ENCODE measurements at places on chromosomes 6 and 20.

DNA sequence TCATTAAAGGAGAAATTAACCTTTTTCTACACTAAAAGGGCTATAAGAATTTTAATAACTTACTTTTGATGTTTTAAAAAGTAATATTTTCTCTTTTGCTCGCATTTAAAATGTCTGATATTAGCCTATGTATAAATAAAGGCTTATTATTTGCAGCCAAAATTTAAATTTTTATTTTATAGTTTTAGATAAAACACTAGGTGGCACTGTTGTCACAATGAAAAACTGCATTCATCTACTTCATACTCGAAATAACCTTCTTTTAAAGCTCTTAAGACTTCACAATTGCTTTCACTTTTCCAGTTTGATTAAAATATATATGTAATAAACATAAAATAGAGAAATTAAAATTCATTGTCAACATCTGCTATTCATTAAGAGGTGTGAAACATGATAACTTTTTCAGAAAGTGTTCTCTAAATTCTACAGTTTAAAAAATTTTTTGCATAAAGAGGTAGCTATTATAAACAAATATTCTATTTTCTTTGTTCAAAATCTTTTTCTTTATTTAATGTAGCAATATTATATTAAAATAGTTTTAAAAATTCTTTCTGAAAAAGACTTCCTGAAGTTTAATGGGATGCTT is 78.8 kb upstream of the DEFB112 start:
- DNase-seq = no peak

- DNase-seq = no peak
Observed at GRCh38 chr6:170182093-170182780, 108.6 kb downstream of the DLL1 start.

GRCh38 chr6:107894809-107895396 is 63.1 kb downstream of the SEC63 start:
- peak; percentile 15 for DNase-seq

DNA sequence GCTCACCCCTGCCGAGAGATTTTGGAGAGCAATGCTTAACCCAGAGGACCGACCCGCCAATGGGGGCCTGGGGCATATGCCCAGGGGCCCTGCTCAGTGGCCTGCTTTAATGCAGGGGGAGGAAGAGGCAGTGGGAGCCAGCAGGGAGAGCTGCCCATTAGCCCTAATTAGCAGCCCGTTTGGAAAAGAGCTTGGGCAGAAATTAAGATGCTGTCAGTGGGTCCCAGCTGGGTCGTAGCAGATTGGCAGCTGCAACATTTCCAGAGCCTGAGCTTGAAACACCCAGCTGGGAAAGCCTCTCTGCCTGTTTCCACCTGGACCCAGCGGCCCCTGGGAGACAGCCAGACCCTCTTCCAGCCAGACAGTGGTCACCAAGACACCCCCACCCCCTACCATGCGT is 39.5 kb downstream of the CD40 start:
- DNase-seq = no peak

- no peak for DNase-seq
Observed at GRCh38 chr6:19301980-19302379, 535.2 kb upstream of the ID4 start.

GRCh38 chr6:147046141-147046877 is 157.9 kb upstream of the STXBP5 start:
- DNase-seq = no peak

DNA sequence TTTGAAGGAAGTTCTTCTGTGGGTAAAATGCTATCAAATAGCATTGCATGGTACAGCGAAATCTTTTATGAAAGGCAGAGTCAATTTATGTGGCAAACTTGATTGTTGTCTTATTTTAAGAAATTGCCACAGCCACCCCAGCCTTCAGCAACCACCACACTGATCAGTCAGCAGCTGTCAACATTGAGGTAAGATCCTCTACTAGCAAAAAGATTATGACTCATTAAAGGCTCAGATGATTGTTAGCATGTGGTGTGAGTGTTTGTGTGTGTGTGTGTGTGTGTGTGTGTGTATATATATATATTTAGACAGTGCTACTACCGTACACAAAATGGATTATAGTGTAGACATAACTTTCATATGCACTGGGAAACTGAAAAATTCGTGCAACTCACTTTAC is 27.8 kb downstream of the LRRN4 start:
- DNase-seq = no peak

DNA sequence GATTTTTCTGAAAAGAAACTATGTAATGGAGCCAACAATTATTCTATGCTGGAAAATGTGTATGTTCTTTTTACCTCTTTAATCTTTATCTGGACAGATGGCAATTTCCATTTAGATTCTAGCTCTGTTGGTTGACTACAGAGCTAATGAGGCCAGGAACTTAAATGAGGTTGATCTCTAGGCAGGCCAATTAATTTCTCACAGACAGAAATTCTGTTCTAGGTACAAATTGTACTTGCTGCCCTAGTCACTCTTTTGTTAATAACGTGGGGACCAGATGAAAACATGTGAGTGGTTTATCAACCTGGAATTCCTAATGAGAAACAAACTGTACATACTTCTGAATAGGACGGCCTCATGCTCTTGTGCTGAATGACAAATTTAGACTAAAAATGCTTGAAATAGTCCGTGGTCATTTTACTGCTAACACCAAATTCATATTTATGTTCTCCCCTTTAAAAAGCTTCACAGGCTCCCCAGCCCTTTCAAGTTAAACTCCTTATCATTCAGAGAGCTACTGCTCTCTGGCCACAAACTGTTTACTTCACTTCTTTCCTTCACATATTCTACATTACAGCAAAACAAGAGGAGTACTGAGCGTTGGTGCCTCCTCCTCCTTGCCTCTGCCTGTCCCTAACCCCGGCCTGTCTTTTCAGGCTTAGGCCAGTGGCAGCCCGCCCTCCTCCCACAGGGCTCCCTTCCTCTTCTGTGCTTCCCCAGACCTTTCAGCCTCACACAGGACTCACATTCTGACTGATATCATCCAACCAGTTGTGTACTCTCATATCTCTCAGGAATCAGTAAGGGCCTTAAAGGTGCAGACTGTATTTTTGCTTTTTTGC is 41.4 kb downstream of the DTNBP1 start:
- DNase-seq = peak; percentile 5

DNA sequence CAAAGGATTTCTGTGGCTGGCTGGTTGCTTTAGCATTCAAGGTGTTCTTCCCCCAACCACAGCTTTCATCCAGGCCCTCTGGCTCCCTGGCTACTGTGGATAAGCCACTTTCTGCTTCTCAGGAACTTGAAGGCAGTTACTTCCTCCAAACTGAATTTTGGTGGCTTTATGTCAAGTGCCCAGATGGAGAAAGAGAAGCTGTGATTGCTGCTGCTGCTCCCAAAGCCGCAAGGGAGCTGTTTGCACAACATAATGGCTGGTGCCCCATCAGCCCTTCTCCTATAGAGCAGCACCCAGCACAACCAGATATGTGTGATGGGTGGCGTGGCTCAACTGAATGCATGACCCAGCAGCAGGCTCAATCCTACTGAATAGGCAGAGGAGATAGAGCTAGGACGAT is 465.2 kb downstream of the MAFB start:
- DNase-seq = no peak

GRCh38 chr6:29696147-29697125 is 15.5 kb upstream of the ZFP57 start:
- DNase-seq = no peak

GRCh38 chr6:33854572-33855030 is 50.8 kb upstream of the MLN start:
- DNase-seq = no peak

DNA sequence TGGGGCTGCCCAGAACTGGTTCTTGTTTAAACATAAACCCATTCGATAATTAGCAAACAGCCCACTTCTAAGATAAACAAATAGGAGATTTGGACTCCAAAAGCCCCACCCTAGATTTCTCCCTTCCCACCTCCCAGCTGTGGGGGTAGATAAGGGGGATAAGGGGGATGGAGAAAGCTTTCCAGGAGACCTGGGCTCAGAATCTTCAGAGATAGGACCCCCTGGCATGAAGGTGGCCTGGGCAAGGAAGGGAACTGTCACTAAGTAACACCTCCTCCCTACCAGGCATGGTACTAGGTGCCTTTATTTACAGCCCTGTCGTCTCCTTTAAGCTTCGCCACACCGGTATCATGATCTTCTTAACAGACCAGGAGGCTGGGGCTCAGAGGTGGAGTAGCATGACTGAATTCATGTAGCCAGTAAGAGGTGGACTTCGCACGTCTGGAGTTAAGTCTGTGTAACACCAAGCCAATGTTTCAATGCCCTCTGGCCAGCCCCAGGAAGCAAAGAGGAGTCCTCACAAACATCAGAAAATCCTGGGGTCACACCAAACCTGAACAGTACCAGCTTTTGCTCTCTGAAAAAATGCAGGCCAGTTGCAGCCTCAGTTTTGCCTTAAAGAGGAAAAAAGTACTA is 4.6 kb downstream of the SDC4 start:
- no peak for DNase-seq

DNA sequence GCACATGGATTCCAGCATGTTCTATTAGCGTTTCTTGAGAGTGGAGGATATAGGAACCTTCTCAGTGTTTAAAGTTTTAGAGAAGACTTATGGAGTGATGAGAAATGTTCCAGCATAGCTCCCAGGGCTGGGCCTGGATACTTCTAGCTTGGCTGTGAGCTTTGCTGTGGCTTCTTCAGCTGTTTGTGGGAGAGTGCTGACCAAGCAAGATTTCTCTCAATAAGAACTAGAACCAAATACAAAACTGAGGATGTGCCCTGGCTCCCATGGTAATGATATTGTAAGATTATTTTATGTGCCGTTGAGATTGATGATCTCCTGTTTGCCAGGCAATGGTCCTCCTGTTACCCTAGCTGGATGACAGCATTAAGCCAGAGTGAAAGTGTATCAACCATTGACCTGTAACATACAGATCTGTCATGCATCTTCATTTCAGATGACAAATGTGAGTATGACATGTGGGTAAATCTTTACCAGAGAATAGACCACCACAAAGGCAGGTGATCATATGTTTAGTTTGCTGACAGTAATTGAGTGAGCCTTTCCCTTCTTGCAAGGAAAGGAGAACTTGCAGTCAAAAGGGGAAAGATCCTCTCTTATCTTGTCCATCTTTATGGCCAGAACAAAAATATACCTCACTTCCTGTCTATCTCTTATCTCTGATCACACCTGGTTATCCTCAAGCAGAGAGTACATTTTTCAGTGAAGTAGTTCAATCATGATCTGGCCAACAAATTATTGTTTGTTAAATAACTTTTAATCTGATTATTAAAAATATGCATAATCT is 180.1 kb downstream of the SLC24A3 start:
- no peak for DNase-seq

- no peak for DNase-seq
Observed at GRCh38 chr6:77674211-77674610, 21.4 kb downstream of the MEI4 start.

- DNase-seq = no peak
Observed at GRCh38 chr6:21666201-21666691, 72.7 kb downstream of the SOX4 start.

DNA sequence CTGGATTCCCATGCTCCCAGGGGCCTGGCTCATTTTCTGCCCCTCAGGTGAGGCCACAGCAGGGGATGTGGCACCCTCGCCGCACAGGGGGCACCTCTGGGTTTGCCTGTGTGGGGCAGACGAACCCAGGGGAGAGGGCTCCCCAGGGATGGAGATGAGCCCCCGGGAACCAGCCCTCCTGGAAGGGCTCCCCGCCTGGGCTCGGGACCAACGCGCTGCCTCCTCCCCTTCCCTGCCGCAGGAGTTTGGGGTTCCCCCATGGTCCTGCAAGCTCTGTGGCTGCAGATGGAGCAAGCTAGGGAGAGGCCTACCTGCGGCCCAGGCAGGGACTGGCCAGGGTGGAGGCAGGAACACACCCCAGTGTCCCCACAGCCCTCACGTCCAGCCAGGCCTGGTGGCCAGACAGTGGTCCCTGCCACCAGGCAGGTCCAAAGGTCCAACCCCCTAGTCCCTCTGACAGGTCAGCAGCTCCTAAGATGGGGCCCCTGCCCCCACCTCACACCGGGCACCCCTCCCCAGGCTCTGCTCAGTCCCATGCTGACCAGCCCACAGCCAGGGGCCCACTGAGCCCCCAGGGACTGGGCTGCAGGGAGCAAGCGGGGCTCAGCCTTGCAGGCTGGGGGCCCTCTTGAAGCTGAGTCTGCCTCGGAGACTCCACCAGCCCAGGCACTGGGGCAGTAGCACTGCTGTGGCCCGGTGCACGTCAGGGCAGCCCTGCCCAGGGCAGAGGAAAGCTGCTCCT is 13.7 kb downstream of the LAMA5 start:
- DNase-seq = no peak

DNA sequence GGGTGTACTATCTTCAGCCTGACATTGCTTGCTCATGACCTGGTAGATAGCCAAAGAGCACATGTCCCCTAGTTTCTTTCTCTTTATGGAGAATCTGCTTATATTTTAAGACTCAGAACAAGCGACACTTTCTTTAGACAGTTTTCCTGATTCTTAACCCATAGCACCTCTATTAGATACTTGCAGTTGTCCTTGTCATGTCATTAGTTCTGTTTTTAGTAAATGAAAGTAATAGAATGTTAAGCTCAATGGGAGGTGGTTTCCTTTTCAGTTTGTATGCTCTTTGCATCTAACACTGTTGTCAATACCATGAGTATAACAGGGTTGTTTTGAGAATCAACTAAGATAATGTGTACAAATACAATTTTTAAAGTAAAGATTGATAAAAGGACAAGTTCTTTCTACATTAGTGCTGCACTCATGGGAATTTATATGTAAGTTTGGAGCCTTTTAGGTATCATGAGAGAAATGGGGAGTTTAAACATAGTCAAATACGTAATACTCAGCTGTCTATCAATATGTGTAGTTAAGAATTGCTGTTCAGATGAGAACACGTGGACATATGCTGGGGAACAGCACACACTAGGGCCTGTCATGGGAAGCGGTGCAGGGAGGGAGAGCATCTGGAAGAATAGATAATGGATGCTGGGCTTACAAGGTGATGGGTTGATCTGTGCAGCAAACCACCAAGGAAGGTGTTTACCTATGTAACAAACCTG is 124.3 kb downstream of the GRM1 start:
- no peak for DNase-seq

DNA sequence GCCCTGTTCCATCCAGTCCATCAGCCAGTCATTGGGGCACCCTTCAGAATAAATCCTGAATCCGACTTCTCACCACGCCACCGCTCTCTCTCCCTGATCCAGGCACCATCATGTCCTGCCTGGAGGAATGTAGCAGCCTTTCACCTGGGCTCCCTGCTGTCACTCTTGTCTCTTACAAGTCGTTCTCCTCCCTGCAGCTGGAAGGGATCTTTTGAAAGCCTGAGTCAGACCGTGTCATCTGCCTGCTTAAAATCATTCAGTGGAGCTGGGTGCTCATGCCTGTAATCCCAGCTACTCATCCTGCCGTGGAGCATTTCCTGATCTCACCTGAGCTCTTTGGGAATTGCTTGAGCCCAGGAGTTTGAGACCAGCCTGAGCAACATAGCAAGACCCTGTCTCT is 19.2 kb upstream of the KCNG1 start:
- no peak for DNase-seq

DNA sequence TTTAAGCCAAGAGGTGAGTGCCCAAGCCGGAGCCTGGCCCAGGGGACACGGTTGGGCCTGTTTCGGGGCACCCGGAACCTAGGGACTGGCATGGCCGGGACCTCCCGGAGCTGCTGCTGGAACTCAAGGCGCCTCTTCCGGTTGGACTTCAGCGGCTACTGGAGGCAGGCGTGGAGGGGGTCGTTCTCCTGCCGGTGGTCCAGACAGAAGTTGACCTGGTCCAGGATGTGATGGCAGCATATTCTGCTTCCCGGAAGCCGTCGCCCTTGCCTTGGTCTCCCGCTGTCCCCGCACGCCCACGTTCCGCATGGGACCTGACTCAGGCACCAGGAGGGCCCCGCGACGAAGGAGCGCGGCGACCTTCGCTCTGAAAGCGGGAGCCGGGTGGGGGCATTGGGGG is 240.8 kb downstream of the FOXA2 start:
- no peak for DNase-seq

Measured in CD4-positive, alpha-beta T cell treated with Interleukin-17A for 1 hour (primary cell).